Muscle of leg (tissue), 16 donors: ENCODE measurements at places on chromosomes 16 and 17.

GRCh38 chr16:17031484-17032268 lies 439.1 kb downstream of the XYLT1 start:
- DNase-seq, result no peak

- peak; percentile 35 for DNase-seq
These were observed 1.5 kb downstream of the FLCN start for GRCh38 chr17:17235212-17236174.

GRCh38 chr16:11327277-11328171 lies 17.7 kb upstream of the RMI2 start:
- DNase-seq, result no peak

- DNase-seq, result no peak
These were observed 40.1 kb downstream of the ZNF276 start for GRCh38 chr16:89761304-89761922.

DNA sequence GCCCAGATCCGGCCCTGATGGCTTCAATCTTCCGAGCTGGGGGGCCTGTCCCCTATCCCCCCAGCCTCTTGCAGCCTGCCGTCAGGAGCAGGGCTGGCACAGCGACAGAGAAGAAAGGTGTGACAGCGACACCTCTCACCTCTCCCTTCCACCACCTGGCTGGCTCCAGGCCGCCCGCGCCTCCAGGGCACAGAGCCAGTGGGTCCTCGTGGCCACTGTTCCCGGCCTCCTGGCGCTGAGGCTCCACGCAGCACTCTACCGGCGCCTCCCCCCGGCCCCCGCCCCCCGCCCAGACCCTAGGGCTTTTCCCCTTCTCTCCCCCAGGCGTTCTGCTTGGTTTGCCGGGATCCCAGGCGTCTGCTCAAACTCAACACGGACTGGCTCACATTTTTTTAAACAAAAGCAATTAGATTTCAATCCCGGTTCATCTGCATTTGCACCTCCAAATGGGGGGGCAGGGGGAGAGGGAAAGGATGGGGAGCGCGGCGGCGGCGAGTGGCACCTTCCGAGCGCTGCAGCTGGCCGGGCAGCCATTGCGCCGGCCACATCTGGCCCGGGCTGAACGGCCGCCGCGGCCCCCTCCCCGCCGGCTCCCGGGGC lies 12.8 kb upstream of the CBX8 start:
- peak; percentile 24 for DNase-seq

- no peak for DNase-seq
These were observed 75.2 kb downstream of the ERCC4 start for GRCh38 chr16:13995194-13995593.
